Left kidney (tissue), 8 donors: ENCODE measurements at places on chromosomes 6 and 20. TPM values are rescaled to one million over a fixed set of nuclear protein-coding genes. Genes with fewer than 3 reads are reported as not detected.

GRCh38 chr6:37602801-37603200 is 94.9 kb downstream of the MDGA1 start:
- no peak for DNase-seq

- no peak for DNase-seq
These were observed 136.2 kb upstream of the TAB2 start for GRCh38 chr6:149181304-149181703.

- DNase-seq = no peak
These were observed 92.4 kb downstream of the NCR2 start for GRCh38 chr6:41427642-41428335.

GRCh38 chr20:33600981-33601380 is 61.1 kb upstream of the C20orf144 start:
- no peak for DNase-seq

DNA sequence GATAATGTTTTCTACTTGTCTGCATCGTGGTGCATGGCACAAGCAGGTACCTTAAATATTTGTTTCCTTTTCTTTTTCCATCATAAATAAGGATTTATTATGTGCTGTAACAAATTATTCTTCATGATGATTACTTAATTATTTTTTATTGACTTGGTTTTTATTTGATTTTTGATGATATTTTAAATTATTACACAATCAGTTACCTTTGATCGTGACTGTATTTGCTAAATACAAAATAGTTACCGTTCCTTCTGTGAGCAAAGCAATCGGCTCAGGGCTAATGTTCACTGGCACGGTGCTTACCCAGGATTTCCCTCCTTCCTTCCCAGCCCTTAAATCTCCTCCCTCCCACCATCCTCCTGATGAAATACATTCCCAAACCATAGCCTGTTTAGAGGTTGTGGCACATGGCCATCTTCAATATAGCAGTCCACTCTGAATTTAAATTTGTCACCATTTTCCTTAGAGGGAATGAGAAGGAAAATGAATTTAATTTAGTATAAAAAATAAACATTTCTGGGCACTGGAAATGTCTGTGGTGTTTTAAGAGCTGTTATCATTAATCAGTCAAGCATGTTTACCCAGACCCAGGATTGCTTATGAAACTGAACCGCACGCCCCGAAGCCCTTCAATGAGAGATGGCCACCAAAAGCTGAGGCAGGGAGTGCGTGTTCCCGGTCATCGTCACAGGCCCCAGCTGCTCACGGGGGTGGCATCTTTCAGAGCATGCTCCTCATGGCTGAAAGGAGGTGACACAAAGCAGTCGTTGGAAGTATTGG is 23.0 kb upstream of the EXOC2 start:
- DNase-seq = no peak

The LST1 gene
- polyA plus RNA-seq = 2.6 TPM

DNA sequence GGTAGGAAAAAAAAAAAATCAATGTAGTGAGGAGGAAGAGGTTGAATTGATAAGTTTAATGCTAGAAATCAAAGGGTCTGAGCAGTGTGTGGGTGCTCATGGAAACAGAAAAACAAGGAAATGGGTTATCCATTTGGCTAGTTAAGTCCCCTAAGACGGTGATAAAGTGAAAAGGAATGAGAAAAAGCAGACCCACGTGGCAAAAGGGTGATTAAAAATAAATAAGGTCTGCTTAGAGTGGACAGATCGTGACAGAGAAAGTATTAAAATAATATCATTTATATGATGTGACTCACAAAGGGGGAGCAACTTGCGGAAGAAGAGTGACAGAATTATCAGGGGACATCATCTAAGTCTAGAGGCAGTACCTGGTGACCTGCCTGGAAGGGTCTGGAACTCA is 251.7 kb upstream of the THEMIS start:
- no peak for DNase-seq

- no peak for DNase-seq
These were observed 20.7 kb upstream of the BCAS1 start for GRCh38 chr20:54091120-54091480.

GRCh38 chr20:297925-298775 is 780 bp downstream of the ZCCHC3 start:
- no peak for DNase-seq

DNA sequence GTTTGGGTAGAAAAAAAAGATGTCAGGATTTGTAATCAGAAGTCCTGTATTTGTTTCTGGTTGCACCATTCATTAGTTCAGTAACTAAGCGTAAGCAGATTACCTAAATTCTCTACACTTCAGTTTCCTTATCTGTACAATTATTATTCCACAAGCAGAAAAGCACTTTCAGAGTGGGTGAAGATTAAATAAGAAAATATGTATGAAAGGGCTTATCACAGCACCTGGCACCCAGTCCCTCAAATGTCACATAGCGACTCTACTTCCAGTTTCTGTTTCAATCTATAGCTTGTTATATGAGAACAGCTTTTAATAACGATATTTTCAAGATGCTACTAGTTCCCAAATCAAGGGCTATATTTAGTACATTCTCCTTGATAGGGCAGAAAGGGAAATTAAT is 31.4 kb downstream of the RGS17 start:
- no peak for DNase-seq

GRCh38 chr6:7617801-7618764 is 28.1 kb downstream of the SNRNP48 start:
- DNase-seq = no peak

GRCh38 chr6:38177882-38178583 is 358.5 kb downstream of the ZFAND3 start:
- no peak for DNase-seq

The CAP2 gene
- polyA plus RNA-seq = 13.1 TPM

The APCDD1L gene
- 13.7 TPM for polyA plus RNA-seq

DNA sequence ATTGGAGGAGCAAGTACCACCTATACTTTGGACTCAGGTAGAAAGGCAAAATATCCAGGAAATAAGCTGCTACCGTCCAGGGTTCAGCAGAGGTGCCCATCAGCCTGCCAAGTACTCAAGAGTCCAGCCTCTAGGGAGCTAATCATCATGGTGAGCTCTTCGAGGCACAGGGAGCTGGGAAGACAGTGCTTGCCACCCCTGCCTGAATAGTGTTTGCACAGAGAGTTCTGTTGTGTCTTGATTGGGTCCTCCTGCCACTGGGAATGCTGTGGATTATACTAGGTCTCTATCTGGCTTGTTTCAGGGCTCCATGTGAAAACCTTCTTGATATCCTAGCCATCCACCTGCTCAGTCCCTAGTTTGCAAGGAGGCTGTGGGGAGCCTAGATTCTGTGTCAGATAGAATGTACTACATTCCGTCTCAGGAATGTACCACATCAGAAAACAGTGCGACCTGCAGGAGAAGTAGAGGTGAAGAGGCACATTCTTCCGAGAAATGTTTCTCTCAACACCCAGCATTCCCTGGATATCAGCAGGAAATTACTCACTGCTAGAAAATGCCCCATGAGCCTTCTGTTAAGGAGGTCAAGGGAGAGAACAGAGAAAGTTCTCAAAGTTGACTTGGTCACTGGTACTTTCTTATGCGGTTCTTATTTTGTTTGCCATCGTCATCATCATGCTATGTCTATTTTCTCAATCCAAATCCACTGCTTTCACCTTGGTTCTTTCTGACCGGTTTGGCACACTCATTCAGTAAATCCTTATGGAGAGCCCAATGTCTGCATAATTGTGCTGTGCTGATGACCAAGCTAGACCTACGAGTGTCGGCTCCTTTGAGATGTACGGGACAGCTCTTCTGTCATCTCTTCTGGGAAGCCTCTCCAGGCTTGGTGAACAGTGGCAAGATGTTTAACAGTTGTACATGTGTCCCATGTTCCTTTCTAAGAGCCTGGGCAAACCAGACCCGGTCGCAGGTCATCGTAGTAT is 30.7 kb downstream of the PTPN1 start:
- no peak for DNase-seq

DNA sequence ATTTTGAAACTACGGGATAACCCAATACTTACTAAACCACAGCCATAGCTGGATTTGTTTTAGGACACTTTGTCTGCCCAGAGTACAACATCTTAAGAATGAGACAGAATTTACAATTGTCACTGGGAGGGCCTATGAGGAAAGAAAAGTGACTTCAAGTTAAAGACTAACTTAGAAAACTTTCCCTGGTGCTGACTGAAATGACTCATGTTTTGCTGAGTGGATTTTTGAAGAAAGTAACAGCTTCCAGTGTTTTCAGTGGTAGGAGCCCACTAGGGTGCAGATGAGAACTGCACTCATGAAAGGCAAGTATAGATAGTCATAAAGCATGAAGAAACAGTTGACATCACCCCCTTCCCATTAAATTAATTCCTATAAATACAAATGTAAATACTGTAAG is 988.2 kb upstream of the MAP3K7 start:
- no peak for DNase-seq

- DNase-seq = no peak
These were observed 123.6 kb upstream of the LRFN2 start for GRCh38 chr6:40710626-40711330.

- no peak for DNase-seq
These were observed 23.3 kb downstream of the EDN1 start for GRCh38 chr6:12313306-12313991.

- no peak for DNase-seq
These were observed 222.9 kb downstream of the SLC24A3 start for GRCh38 chr20:19435316-19435715.

GRCh38 chr6:15409301-15410125 is 163.6 kb downstream of the JARID2 start:
- no peak for DNase-seq

DNA sequence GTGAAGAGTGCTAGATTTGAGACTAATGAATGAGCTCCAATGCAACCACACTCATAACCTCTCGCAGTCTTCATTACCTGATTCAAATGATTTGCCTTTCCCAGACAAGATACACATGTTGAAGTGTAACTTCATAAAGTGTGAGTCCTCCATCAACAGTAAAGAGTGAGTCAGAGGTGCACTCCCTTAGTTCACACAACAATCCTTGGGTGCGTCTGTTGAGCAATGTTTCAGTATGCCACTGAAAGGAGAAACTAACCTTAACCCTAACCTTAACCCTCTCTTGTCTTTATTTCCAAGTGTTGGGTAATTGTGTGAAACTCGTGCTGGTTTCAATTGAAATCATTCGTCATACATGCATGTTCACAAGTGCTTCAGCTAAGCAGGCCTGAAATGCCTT is 21.0 kb upstream of the RIN2 start:
- DNase-seq = no peak

- DNase-seq = peak; percentile 27
These were observed 7.7 kb upstream of the ZNF334 start for GRCh38 chr20:46520976-46521579.

The PNPLA1 gene
- polyA plus RNA-seq = 2.5 TPM

The DNAH8 gene
- polyA plus RNA-seq = 0.90 TPM

DNA sequence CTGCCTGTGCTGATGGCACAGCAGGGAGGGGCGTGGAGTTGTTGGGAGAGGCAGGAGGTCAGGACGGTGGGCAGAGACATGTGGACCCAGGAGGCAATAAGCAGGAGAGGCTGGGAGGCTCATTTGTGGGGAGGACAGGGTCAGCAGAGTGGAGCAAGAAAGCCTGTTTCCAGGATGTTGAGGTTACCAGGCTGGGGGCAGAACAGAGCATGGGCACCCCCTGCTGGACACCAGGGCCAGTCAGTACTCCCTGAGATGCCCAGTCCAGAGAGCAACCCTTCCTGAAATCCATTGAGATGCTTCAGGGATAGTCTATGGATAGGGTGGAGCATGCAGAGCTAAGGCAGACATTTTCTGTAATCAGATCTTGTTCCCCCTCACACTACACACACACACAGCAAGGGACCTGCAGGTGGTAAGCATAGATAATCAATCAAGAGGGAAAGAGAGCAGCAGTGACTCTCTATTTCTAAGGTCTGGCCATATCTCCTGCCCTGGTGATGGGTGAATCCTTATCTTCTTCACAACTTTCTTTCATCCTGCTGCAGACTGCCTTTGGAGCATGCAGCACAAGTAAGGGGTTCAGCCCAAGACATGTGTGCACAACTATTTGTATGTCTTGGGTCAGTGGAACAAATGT is 41.7 kb downstream of the MOCS1 start:
- DNase-seq = peak; percentile 54

GRCh38 chr6:151275566-151275965 is 35.8 kb downstream of the AKAP12 start:
- no peak for DNase-seq

The LAMP5 gene
- polyA plus RNA-seq = 7.8 TPM

DNA sequence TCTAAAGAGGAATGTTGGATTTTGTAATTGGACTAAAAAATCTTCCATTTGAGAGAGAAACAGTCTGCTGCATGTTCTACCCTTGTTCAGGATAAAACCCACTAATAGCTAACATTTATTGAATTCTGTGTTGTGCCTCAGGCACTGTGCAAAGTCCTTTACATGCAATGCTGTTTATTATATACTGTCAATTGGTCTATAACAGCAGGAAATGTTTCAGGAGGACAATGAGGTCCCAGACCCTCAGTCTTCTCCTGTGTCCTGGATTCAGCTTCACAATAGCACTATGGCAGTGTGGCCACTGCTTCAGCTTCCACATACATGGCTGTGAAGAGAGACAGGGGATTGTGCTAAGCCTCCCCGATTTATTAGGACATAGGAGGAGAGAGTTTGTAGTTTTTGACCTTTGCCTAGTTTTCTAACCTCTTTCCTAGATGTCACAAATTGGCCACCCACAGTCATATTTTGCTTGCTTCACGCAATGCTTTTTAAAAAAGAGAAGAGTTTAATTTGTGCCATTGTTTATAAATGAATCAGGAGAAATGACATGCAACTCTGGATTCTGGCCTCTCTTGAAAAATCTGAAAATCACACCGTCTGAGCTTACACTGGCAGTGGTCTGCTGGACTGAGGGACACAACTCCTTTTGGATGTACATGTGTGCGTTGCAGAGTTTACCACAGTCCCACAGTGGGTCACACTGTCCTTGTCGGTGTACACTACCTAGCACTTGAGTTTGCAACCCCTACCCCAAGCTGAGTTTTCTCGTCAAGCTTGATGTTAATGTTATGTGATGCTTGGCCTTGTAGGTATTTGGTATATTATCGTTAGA is 11.3 kb downstream of the PTPN1 start:
- no peak for DNase-seq

DNA sequence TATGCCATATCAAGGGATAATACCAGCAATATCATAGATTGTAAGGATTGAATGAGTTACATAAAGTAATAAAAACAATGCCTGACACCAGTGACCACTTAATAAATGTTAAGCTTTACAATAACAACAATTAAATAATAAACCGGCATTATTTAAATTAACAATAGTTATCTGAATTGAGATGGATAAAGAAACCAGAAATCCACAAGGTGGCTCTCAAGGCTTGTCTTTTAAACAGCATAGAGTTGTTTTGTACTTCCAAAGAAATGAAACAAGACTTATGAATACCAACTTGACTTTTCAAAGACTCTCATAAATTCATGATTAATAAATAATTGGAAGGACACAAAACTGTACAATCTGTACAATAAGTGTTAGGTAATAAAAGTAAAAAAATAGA is 203.1 kb downstream of the ASCC3 start:
- peak; percentile 8 for DNase-seq

- DNase-seq = no peak
These were observed 7.3 kb downstream of the CCDC167 start for GRCh38 chr6:37492236-37492972.

- DNase-seq = no peak
These were observed 21.7 kb downstream of the RPRD1B start for GRCh38 chr20:38055294-38055693.
